ENCODE measurements at places on chromosomes 3 and 15. TPM values are rescaled to one million over a fixed set of nuclear protein-coding genes. Genes with fewer than 3 reads are reported as not detected.

DNA sequence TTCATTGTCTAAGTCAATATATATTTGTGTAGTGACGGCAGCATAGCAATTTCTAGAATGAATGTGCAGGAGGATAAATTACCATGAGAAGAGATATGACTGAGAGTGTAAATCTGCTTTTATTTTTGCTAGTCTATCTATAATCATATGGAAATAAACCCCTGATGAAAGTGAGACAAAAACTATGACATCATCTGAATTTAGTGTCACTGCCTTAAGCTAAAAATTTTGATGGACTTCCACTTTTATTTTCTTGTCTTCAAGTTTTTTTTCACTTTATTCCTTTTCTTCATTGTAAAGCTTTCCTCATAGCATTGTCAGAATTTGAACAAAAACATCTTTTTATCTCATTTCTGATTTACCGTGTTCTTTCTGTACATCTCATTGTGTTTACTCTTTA lies 242.0 kb downstream of the CHST2 start:
- DNase-seq, result no peak

DNA sequence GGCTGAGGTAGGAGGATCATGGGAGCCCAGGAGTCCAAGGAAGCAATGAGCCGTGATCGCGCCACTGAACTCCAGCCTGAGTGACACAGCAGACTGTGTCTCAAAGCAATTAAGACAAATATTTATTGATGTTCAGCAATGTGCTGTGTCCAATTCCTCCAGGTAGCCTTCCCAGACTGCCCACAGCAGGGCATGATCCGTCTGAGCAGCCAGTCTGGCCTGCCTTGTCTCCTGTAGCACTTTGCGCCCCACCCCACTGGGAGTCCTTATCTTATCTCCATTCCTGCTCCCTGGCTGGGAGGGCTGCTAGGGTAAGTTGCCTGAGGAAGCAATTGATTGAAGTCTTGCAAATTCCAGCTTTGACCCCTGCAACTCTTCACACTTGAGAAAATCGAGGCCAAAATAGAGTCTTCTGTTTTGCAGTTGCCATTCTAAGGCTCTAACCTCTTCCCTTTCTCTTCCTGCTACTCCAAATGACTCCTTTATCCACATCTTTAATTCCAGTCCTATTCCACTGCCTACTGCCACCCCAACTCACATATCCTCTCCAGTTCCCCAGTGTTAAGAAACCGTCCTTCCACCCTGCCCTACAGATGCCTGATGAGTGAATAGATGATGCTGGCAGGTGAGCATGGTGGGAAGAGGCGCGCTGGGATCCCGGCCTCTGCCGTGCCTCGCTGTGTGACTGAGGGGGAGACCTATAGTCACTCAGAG lies 26.9 kb upstream of the LCTL start:
- DNase-seq, result no peak

GRCh38 chr3:127532561-127533203 lies 57.9 kb downstream of the TPRA1 start:
- no peak for DNase-seq

Gene SLC27A2
- under 0.01 TPM for total RNA-seq

Gene STIMATE
- total RNA-seq, result 12.6 TPM

All from fibroblast of villous mesenchyme (primary cell).